Naive thymus-derived CD4-positive, alpha-beta T cell (primary cell): ENCODE measurements at places on chromosomes 6 and 20.

GRCh38 chr6:44533421-44533820 lies 145.9 kb downstream of the CDC5L start:
- no peak for DNase-seq

DNA sequence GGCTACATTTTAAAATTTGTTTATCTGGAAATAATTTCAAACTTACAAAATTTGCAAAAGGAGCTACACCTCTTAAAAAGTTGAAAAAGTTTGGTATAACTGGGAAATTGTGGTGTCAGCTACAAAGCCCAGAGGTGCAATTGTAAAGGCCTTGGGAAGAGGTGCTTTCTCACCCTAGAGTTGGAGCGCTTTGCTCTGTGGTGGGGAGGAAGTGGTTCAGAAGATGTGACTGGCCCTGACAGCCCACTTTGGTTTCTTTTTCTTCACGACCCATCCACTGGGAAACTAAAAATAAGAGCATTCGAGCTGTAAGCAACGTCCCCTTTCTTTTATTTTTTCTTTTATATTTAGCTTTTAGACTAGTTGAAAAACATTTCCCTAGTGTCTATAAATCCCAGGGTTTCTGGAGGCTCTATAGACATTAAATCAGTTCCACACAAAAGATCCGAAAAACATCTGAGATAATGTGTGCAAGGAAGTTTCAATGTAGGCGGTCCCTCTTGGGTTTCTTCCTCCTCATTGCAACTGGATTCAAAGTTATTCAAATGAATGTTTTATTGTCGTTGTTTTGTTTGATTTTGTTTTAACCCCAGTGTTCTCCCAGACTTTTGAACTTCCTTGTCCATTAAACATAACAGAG lies 397.8 kb downstream of the KIF16B start:
- no peak for DNase-seq

GRCh38 chr6:64330694-64331307 lies 695.2 kb downstream of the PHF3 start:
- no peak for DNase-seq

- no peak for DNase-seq
Observed at GRCh38 chr20:52814371-52814770, 157.8 kb upstream of the TSHZ2 start.
